ENCODE measurements at places on chromosomes 11 and 22.

GRCh38 chr11:3188496-3189195 is 23.5 kb upstream of the OSBPL5 start:
- no peak for DNase-seq

GRCh38 chr22:46070803-46071450 is 79.4 kb upstream of the PPARA start:
- DNase-seq, result no peak

DNA sequence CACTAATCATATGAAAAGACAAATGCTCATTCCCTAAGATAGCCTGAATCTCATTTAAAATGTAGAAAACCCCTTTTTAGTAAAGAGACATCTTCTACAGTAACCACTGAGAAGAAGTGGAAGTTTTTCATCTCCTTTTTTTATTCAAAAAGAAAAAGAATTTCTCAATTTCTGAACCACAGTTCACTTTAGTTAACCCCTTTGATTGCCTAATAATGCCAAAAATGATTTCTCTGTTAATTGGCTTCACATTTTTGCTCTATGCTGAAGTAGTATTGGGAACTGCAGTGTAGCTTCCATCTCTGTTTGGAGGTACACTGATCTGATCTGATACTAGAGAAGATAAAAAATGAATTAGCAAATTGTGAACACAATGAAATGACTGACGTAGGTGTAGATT is 58.3 kb downstream of the CD44 start:
- no peak for DNase-seq

GRCh38 chr22:17164392-17165024 is 5.4 kb upstream of the HDHD5 start:
- DNase-seq, result no peak

- no peak for DNase-seq
Measured at GRCh38 chr11:61782841-61783240, 9.6 kb downstream of the TMEM258 start.

DNA sequence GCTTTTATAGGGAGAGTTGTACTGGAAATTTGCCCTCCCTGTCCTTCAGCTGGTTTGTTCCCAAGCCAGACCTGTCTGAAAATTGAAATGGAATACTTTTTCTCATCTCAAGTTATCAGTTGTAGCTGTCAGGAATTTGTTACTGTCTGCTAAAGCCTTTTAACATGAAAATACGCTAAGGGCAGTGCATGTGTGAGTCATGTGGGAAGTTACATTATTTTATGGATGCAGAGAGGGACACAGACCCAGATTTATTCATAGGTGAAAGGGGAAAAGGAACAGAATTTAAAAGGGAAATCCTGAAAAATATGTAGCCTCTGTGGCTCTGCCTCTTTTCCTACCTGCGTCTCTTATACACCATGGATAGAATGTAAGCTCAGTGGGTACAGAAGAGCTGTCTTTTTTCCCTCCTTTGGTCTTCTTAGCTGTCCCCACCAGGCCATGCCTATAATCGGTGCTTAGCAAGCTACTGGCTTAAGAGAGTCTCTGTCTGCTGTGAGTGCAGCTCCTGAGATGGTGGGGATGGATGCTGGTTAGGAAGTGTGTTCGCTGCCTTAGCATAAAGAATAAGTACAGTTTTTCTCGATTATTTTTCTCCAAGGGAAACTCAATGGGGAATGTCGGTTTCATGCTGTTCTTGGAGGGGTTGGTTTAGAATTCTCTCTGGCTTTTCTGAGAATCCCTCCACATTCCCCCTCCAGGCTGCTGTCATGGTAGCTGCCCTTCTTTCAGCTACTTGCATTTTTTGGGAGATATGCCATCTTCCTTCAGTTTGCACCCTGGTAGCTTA is 166.8 kb downstream of the TEAD1 start:
- no peak for DNase-seq

- no peak for DNase-seq
Measured at GRCh38 chr11:2777386-2777785, 77.6 kb upstream of the KCNQ1OT1 start.

Measured in stimulated activated CD4-positive, alpha-beta T cell treated with anti-CD3 and anti-CD28 coated beads, Interleukin-15, amount 100 ng/mL, for 1 hour (primary cell).